Stimulated activated CD4-positive, alpha-beta T cell treated with anti-CD3 and anti-CD28 coated beads, Interleukin-4, amount 100 ng/mL, for 1 hour (primary cell): ENCODE measurements at places on chromosomes 16 and 17.

DNA sequence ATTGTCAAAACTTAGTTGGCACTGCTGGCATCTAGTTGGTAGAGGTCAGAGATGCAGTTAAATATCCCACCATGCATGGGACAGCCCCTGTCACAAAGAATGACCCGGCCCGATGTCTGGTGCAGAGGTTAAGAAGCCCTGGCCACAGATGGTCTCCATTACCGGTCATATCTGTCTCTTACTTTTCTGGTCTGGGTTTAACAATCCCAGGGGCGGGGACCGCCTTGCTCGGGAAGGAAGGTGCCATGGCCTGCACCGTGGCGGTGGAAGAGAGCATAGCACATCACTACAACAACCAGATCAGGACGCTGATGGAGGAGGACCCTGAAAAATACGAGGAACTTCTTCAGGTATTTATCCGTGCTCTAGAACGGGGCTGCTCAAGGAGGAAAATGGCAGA is 8.1 kb downstream of the COQ7 start:
- DNase-seq = no peak

GRCh38 chr17:7886227-7887037 is 2.2 kb upstream of the CHD3 start:
- DNase-seq = peak; percentile 44

DNA sequence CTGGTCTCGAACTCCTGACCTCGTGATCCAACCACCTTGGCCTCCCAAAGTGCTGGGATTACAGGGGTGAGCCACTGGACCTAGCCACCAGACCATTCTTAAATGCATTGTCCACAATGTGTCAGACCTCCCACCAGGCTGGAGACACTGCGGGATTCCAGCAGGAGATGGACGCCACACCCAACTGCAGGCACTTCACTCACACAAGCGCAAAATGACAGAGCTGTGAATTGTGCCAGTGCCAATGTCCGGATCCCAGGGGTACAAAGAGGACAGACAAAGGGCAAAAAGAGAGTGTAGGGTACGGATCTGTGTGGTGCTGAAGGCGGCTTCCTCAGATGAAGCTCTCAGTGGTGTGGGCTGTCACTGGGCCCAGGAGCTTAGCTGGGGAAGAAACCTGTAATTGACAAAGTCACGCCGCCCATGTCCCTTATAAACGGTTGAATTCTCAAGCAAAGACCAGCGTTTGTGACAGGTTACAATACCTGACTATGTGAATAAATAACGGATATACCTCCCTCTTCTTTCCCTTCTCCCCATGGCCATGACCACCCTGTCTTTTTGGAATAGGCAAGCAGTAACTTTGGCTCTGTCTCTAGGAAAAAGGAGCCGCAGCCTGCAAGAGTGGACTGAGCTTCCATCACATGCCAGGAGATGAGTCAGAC is 40.0 kb downstream of the HS3ST3A1 start:
- no peak for DNase-seq

DNA sequence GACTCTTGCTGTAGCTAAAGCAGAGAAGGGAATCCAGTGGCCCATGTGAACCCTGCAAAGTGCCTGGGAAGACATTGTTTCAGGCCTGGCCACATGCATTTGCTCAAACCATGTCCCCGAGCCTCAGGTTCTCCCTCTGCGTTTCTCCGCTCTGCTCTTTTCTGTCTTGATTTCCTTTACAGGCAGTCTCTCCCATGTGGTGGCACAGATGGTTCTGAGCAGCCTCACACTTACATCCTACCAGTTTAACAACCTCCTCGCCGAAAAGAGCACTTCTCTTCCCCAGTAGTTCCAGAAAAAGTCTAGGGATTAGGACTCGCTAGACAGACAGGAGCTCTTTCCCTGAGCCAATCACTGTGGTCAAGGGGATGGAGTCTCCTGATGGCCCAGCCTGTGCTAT is 28.3 kb upstream of the MYH10 start:
- no peak for DNase-seq

DNA sequence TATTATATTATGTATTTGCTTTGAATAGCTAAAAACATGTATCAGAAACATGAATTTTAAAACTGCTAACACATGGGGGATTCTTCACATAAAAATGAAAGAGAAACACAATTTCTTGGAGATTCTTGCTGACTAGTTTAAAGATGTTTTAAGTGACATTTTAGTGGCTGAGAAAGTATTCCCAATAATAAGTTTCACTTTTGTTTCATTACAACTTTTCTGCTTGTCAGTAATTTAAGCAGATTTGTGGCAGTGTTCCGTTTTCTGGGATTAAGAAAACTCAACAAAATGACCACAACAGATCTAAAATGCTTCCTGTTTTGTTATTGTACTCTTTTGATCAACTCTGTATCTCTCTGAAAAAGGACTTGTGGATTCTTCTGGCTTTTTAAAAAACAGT is 75.9 kb downstream of the NLK start:
- no peak for DNase-seq

- no peak for DNase-seq
Measured at GRCh38 chr17:7444682-7445618, at the start of gene CHRNB1. CHRNB1 (plus strand) TSS chr17:7445061; CDS start chr17:7445128, 67 bp downstream.

GRCh38 chr16:4583906-4584305 is 27.8 kb downstream of the C16orf96 start:
- no peak for DNase-seq

GRCh38 chr17:28334666-28335200 is 539 bp downstream of the IFT20 start:
- DNase-seq = no peak

GRCh38 chr16:17345043-17345442 is 125.7 kb downstream of the XYLT1 start:
- no peak for DNase-seq

DNA sequence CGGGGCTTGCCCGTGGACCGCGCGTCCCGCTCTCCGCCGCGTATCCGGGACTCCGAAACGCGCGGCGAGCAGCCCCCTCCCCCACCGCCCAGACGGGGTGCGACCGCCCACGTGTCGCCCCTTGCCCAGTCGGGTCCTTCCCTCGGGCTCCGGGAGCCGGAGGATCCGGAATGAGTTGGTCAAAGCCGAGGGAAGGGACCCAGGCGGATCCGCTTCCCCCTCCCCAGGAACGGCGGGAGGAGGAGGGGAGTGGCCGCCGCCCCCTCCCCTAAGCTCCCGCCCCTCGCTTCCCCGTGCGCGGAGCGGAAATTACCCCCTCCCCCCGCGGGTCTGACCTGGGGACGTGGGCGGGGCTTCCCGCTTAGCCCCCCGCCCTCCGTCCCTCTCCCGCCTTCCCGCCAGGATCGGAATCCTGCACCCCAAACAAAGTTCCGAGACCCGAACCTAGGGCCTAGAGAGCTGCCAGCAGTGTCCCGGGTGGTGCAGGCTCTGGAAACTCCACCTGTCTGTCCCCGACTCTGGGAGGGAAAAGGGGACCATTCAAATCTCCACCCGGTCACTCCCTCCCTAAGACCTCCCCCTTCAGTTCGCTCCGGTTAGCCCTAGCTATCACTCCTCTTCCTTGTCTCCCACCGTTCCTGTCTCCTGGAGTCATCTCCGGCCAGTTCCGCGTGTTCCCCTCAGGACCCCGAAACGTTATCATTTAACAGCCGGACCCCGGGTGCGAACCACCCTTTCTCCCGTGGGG is 1.0 kb upstream of the IGF2BP1 start:
- peak; percentile 9 for DNase-seq

DNA sequence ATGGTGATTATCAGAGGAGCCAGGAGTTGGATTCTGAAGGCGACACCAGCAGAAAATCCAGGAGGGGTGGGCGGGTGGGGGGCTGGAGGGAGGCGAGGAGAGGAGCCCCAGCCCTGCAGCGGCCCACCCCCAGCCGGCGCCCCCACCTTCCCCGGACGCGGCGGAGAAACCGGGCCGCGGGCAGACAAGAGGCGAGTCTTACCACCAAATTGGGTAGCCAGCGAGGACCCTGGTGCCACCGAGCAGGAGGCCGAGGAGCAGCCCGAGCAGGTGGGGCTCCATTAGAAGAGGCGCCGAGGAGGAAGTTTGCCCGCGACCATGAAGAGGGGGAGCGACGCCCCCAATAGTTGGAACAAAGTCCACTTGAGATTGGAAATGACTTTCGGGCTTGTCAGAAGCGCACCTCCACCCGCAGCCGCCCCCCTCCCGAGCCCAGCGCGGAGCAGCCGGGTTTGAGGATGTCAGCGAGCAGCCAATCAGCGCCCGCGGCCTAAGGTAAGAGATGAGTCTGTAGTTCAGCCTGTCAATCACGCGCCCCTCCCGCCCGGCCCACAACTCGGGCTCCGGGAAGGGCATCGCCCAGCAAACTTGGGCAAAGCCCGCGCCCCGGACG is at the start of gene WNT3:
TSS of gene WNT3 (minus strand) at position 377 of the 613 bp plus-strand sequence. CDS start at position 282, 95 bp downstream.
- peak; percentile 64 for DNase-seq

GRCh38 chr17:69134112-69134511 is 7.6 kb downstream of the ABCA6 start:
- DNase-seq = no peak

GRCh38 chr17:62854098-62854680 is 46.1 kb upstream of the MARCHF10 start:
- DNase-seq = no peak

- no peak for DNase-seq
Measured at GRCh38 chr16:77822661-77823060, 34.3 kb downstream of the VAT1L start.

- no peak for DNase-seq
Measured at GRCh38 chr16:79982361-79982760, 381.8 kb upstream of the MAF start.

DNA sequence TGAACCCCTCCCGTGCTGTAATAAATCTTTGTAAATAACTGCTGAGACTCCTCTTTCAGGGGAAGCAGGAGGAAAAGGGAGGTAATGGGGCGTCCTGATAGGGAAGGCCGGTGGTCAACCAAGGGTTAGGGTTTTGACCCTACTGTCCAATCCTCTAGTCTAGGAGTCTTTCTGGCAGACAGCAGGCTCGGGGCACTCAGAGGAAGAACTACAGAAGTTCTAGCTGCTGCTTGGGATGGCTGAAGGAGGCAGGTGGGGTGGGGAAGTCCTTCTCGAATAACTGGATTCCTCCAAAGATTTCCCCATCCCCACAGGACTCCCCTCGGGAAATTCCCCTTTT is 387 bp upstream of the STARD3 start:
- no peak for DNase-seq

DNA sequence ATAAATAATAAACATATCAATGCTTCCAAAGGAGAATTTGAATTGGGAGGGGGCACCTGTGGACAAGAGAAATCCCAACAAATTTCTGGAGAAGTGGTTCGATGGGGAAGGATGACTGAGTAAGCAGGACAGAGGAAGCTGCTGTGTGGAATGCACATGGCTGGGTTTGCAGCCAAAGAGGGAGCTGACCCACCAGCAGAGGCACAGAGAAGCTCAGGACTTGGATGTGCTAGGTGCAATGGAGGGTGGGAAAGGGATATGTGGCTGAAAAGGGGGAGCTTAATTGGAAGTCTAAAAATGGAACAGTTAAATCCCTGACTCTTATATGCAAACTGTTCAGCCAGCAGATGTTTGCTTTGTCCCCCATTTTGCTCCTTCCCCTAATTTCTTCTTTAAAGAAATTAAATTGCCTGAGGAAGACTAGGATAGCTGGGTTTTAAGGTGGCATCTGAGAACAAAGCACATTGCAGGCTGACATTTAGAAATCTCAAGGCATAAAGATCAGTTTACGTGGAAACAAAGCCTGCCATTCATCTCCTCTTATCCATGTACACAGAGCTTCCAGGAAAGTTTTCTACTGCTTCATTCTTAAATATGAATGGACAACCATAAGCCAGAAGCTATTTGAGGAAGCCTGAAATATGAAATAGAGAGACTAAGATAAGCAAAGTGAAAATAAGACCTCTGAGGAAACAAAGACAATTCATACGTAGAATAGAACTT is 23.0 kb upstream of the TNS4 start:
- DNase-seq = no peak

- DNase-seq = no peak
Measured at GRCh38 chr16:27385398-27385797, 16.6 kb upstream of the IL21R start.

DNA sequence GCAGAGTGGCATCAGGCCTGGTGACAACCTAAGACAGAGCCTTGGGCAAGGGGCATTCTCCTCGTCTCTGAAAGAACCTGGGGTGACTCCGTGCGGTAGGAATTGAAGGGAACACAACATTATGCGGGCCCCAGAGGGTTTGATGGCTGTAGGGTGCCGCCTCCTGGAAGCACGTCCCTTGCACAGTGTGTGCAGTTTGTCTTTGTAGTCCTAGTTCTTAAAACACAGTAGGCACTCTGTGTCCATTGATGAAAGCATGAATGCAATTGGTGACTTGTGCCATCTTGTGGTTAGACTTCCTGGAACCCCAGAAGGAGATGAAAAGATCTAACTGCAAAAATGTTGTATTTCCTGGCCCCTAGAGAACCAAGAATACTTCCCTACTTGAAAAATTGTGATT is 279.8 kb downstream of the UTP18 start:
- no peak for DNase-seq

DNA sequence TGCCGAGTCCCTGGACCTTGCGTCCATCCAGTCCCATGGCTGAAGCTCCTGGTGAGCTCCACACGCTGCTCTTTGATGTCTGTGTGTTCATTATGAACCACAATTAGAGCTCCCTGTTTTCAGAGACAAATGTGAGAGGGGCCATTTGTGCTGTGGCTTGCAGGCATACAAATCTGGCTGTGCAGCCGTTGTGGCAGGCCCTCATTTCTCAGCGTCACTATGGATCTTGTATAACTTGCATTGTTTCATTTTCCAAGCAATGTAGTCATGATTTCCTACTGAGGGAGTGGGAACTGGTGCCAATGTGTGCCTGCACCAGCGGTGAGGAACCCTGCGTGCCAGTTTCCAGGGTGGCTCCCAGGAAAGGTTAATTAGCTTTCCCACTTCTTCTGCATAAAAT is 542.6 kb downstream of the TMEM114 start:
- no peak for DNase-seq

DNA sequence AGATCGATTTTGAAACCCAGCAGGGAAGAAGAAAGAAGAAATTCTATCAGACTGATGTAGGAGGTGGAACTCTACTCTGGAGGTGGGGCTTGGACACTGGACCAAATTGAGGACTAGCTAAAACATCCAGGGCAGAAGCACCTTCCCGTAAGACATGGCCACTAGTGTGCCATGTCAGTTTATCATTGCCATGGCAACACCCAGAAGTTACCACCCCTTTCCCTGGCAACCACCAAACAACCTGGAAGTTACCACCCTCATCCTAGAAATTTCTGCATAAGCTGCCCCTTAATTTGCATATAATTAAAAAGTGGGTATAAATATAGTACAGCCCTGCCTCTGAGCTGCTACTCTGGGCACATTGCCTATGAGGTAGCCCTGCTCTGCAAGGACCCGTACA is 66.7 kb downstream of the NACA2 start:
- DNase-seq = no peak

- DNase-seq = no peak
Measured at GRCh38 chr17:77786740-77787505, 171.6 kb upstream of the TNRC6C start.
